Foreskin keratinocyte (primary cell): ENCODE measurements at places on chromosomes 12 and 14. TPM values are rescaled to one million over a fixed set of nuclear protein-coding genes. Genes with fewer than 3 reads are reported as not detected.
A peak's percentile ranks its signal among the peaks of the same experiment; 100 is the strongest.

Gene MORN3
- 0.37 and 0.39 TPM in 2 replicates for total RNA-seq

Gene PLXNC1
- total RNA-seq: 0.18 and 0.88 TPM in 2 replicates

Gene PROX2
- total RNA-seq: not detected in 2 replicates

Gene KCNJ8
- not detected in 2 replicates for total RNA-seq

Gene FLVCR2
- 0.03 and 0.11 TPM in 2 replicates for total RNA-seq

GRCh38 chr12:123986374-123986965 is 13.5 kb downstream of the ZNF664 start:
- no peak for DNase-seq

DNA sequence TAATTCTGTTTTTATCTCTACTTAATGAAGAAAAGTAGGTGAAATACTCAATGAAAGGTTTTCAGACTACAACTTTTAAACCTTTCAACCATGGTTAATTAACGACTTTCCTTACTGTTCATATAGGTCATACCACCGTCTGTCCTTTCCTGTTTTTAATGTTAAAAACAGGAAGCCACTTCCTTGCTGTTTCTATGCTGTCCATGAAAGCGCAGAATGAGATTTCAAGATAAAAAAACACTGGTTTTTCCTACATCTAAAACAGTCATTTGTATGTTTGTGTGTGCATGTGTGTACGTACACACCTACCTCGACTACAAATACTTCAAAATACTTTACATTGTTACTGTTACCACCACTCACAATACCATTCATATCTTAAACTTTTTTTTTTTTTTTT is 27.3 kb downstream of the SPTLC2 start:
- no peak for DNase-seq

DNA sequence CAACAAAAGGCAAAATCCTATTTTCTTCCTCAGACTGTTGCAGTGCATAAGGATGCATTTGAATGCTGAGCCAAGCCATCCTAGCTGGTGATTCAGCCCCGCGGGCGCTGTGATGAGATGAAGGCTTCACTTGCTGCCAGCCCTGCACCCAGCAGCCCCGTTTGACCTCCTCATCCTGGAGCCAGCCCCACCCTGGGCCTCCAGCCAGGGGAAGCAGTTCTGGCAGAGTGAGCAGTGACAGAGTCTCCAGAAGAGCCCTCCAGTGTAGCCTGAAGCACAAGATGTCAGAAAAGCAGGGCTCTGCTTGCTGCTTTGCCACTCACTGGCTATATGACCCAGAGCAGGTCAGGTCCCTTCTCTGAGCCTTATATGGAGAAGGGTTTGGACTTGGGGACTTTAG is 96.2 kb upstream of the HSPB8 start:
- no peak for DNase-seq

GRCh38 chr14:60647837-60648248 is 1.4 kb downstream of the SIX1 start:
- no peak for DNase-seq

- DNase-seq: no peak
Measured at GRCh38 chr14:72594099-72594901, 299.6 kb downstream of the DPF3 start.

GRCh38 chr12:116202433-116202832 is 75.1 kb downstream of the MED13L start:
- DNase-seq: no peak

- no peak for DNase-seq
Measured at GRCh38 chr12:66251049-66251448, 51.2 kb upstream of the HELB start.

- DNase-seq: no peak
Measured at GRCh38 chr12:5432011-5432400, at the start of gene NTF3. Gene NTF3, plus strand, starts transcription at chr12:5432108. Its CDS starts 217 bp downstream, at chr12:5432325.

GRCh38 chr12:113643177-113643974 is 171.7 kb upstream of the LHX5 start:
- no peak for DNase-seq

GRCh38 chr14:51298895-51299294 is 58.8 kb downstream of the TMX1 start:
- peak; percentile 42 for DNase-seq

DNA sequence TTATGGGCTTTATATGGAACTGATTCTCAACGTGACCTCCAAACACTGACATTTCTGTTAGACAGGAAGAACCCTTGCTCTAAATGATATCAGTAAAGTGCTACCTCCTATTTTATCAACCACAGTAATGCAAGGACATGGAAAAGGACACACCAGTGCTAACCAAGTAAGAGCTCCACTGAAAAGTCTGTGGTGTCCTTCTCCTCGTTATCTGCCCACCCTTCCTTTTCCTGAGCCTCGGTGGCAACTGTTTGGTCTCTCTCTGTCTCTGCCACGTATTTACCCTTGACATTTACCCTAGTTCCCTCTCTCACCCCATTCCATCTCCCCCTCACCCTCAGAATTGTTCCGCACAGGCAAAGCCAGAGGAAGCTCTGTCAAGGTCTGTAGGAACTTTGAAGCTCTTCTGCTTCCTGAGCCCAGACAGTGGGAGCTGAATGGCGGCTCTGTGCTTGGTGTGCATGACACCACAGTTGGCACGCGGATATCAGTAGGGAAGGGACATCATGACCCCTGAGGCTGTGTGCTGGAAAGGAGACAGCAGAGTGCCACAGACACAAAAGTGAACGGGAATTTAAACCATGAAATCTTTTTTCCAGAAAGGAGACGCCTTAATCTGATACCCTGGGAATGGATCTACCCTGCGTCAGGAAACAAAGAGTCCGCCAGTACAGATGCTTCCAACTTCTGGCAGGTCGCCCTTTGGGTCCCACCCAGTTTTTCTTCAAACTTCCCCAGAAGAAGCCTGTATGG is 50.8 kb downstream of the NTN4 start:
- DNase-seq: no peak

- no peak for DNase-seq
Measured at GRCh38 chr12:57218030-57218853, 1.6 kb downstream of the NXPH4 start.

- DNase-seq: no peak
Measured at GRCh38 chr12:131087991-131088700, 134.4 kb downstream of the ADGRD1 start.

DNA sequence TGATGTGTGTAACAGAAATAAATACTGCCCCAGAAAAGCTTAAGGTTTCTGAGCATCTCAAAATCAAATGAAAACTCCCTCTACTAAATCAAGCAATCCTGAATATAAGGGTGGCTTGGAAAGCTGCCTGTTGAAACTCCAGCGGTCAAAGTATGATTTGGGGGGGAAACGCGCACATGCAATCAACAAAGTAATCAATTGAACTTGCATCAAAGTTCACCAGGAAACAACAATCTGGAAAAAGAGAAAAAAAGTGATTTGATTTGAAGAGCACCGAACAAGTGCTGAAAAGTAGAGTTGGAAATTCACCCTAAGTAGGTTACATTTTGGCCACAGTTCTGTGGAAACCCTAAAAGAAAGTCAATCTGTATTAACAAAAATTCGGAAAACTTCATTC is 700 bp downstream of the CNIH1 start:
- DNase-seq: no peak

DNA sequence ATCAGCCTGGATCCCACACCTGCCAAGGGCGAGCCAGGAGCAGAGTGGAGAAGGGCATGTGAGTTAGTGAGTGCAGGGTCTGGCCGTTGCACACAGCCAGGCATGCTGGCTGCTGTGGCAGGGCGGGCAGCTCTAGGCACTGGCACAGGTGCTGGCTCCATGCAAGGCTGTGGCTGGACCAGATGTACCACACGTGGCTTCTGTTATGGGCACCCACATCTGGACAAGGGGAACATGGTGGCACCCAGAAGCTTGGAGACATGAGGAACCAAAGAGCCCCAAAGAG is 20.1 kb downstream of the SERPINA3 start:
- no peak for DNase-seq
